ENCODE measurements at places on chromosomes 3 and 15. TPM values are rescaled to one million over a fixed set of nuclear protein-coding genes. Genes with fewer than 3 reads are reported as not detected.

The TMC3 gene
- total RNA-seq = not detected

The CAND2 gene
- 0.78 TPM for total RNA-seq

The NME9 gene
- not detected for total RNA-seq

The CFAP91 gene
- total RNA-seq = 0.17 TPM

The FSIP1 gene
- 0.91 TPM for total RNA-seq

The PLD1 gene
- total RNA-seq = 0.88 TPM

The ARL8B gene
- total RNA-seq = 50.9 TPM

The PATL2 gene
- total RNA-seq = 62.1 TPM

The DPPA2 gene
- total RNA-seq = not detected

The ZNF662 gene
- total RNA-seq = 0.54 TPM

The GATA2 gene
- total RNA-seq = 0.32 TPM

The WDR72 gene
- not detected for total RNA-seq

The C2CD4A gene
- total RNA-seq = not detected

The GOLGA8Q gene
- total RNA-seq = 7.2 TPM

The INKA1 gene
- total RNA-seq = 0.73 TPM

The CDV3 gene
- total RNA-seq = 221 TPM

The SERPINI2 gene
- not detected for total RNA-seq

The RABL3 gene
- 23.5 TPM for total RNA-seq

The SCN11A gene
- total RNA-seq = 0.07 TPM

The TNFAIP8L3 gene
- 0.17 TPM for total RNA-seq

The CPA3 gene
- not detected for total RNA-seq

The CEP152 gene
- total RNA-seq = 25.0 TPM

The SEMA3G gene
- total RNA-seq = not detected

The PAQR5 gene
- not detected for total RNA-seq

The TMEM108 gene
- not detected for total RNA-seq

The A4GNT gene
- not detected for total RNA-seq

The GOLGA8K gene
- total RNA-seq = 0.61 TPM

The GHRL gene
- 6.9 TPM for total RNA-seq

The PP2D1 gene
- not detected for total RNA-seq

The GNAI2 gene
- total RNA-seq = 460 TPM

The KNL1 gene
- 36.6 TPM for total RNA-seq

The GPR27 gene
- total RNA-seq = 0.51 TPM

The AHSG gene
- total RNA-seq = not detected

The SSUH2 gene
- total RNA-seq = 0.07 TPM

The MAP4 gene
- 106 TPM for total RNA-seq

The FGD5 gene
- total RNA-seq = not detected

The C3orf20 gene
- total RNA-seq = 0.24 TPM

The MESP2 gene
- not detected for total RNA-seq

The PARP16 gene
- 10.2 TPM for total RNA-seq

The CYP8B1 gene
- total RNA-seq = not detected

The NLGN1 gene
- not detected for total RNA-seq

The FETUB gene
- not detected for total RNA-seq

The RASGRF1 gene
- 0.07 TPM for total RNA-seq

The NPTN gene
- total RNA-seq = 90.2 TPM

The VPS8 gene
- 87.1 TPM for total RNA-seq

The RETNLB gene
- total RNA-seq = not detected

The SLC28A1 gene
- not detected for total RNA-seq

The BMF gene
- 9.6 TPM for total RNA-seq

The SOX2 gene
- not detected for total RNA-seq

The ZDHHC19 gene
- total RNA-seq = not detected

The SNX22 gene
- 0.51 TPM for total RNA-seq

The LHFPL4 gene
- not detected for total RNA-seq

The MYO5C gene
- total RNA-seq = 1.0 TPM

The CIP2A gene
- total RNA-seq = 42.9 TPM

The GOLGA8J gene
- total RNA-seq = not detected

The CKMT1B gene
- 0.32 TPM for total RNA-seq

All from T-helper 1 cell treated with Interleukin-12 subunit alpha and Interleukin-12 subunit beta and Interleukin-4 antibody, amounts not matched to agents 30 ng/mL and 1 ng/mL, for 36 hours (primary cell).